ENCODE measurements at places on chromosomes 2 and 18.

GRCh38 chr2:26723991-26724750 lies 31.6 kb downstream of the KCNK3 start:
- peak; percentile 76 for DNase-seq

DNA sequence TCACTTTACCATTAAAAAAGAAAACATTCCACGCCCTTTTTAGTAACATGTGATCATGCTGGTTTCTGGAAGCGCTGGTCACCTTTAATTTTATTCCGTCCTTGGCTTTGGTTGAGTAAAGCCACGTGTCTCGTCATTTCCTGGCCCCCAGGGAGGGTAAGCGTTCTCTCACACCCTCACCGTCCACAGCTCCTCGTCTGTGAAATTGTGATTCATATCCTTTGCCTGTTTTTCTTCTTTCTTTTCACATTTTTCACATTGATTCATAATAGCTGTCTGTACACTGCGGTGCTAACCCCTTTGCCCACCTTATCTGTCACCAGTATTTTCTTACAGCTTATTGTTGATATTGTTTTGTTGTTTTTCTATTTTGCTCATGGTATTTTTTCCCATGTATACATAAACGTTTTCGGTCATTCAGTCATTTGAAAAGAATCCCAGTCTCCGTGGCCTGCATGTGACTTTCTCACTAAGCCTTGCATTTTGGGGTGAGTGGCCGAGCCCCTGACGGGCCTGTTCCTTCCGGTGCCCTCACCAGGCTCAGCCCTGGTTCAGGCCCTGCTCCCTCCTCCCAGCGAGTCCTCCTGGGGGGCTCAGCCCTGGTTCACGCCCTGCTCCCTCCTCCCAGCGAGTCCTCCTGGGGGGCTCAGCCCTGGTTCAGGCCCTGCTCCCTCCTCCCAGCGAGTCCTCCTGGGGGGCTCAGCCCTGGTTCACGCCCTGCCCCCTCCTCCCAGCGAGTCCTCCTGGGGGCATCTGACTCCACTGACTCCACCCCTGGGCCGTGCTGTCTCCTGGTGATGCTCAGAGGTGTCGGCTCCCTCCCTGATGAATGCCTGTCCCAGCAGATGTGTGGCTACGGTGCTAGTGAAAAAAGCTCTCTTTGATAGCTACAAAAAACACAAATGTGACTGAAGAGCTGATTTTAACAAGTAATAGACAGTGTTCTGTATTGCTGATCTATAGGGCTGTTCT lies 249.7 kb upstream of the PXDN start:
- peak; percentile 95 for DNase-seq

- DNase-seq, result no peak
Observed at GRCh38 chr2:237661799-237662328, 34.5 kb downstream of the LRRFIP1 start.

DNA sequence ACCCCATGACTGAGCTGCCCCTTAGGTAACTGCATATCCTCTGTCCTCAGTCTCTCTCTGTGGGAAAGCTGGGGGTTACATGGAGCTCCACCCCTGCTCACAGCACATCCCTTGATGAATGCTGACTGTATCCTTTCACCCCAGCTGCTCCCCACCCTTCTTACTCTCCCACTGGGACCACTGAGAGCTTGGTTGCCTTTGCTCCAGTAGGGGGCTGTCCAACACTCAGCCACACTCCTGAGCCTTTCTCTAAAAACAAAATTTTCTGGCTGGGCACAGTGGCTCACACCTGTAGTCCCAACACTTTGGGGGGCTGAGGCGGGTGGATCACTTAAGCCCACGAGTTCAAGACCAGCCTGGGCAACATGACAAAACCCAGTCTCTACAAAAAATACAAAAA lies 89.2 kb upstream of the MSH2 start:
- DNase-seq, result no peak

GRCh38 chr18:56627991-56628390 lies 10.4 kb downstream of the TXNL1 start:
- peak; percentile 10 for DNase-seq

Data from astrocyte of the spinal cord (primary cell).